ENCODE measurements at places on chromosomes 1 and 21.

GRCh38 chr1:97090725-97091124 is 369.1 kb downstream of the PTBP2 start:
- no peak for DNase-seq

DNA sequence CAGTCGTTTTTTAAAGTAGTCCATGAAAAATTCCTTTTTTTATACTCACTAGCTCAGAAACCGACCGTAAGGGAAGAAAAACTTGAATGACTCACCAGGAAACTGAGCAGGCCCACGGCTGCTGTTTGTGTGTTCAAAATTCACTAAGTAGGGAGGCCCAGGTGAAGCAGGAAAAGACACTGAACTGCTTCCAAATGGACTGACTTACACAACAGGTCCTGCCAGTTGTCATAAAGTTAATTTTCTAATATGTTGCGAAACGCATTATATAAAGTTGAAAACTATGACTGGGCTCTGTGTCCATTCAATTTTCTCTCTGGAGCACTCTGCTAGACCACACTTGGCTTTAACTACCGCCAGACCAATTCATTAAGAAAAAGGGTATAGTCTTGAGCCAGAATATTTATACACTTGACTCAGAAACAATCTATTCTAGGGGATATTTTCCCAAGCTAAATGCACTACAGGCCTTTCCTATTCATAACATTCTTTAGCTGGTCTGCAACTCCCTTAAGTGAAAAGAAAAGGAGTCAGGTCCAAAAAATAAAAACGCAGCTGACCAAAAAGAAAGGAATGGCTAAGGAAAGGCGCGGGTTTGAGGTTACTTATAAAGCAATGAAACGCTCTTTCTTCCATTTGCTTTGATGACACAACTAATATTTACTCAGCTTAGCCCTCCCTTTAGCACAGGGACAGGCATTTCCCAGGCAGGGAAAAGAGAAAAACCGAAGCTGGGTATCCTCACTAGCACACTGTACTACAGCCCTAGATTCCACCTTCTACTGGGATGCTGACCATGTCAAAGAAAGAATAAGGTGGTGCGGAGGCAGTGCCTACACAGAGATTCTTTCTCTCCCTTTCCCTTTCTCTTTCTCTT is 306.3 kb upstream of the ESRRG start:
- DNase-seq: no peak

GRCh38 chr1:98988904-98989555 is 15.6 kb downstream of the PLPPR5 start:
- DNase-seq: no peak

GRCh38 chr1:10629816-10630571 is 155.2 kb downstream of the PEX14 start:
- DNase-seq: no peak

DNA sequence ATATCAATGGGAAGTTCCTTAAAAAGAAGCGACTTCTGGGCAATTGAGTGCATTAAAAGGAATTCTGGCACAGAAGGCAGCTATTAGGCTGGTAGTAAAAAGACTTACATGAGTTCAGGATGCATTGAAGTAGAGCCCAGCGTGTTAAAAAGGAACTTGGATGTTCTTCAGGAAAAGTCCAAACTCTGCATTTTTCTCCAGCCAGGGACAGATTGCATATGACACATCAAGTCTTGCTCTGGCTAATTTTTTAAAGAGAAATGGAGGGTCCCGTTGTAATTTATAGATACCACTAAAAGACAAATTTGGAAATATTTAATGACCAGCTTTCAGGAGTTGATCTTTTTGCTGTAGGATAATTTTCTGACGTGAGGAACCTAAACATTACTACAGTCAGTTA is 1.2 kb downstream of the TPRG1L start:
- no peak for DNase-seq

Data from stimulated activated CD4-positive, alpha-beta T cell treated with anti-CD3 and anti-CD28 coated beads, Interleukin-12 subunit alpha, Interleukin-12 subunit beta, amount 100 ng/mL, for 4 hours (primary cell).